GM23248 (cell line): ENCODE measurements at places on chromosomes 12 and 14. TPM values are rescaled to one million over a fixed set of nuclear protein-coding genes. Genes with fewer than 3 reads are reported as not detected.
A peak's percentile ranks its signal among the peaks of the same experiment; 100 is the strongest.

GRCh38 chr14:23055621-23056144, 1.6 kb downstream of the CDH24 start:
- H3K27me3 ChIP-seq: no peaks in the 10 kb centered on the region
- no peak overlapping the region for H3K4me3 ChIP-seq
- H3K4me1 ChIP-seq: peaks cover 10% of the 10 kb centered on the region
- DNase-seq: peak; percentile 53

DNA sequence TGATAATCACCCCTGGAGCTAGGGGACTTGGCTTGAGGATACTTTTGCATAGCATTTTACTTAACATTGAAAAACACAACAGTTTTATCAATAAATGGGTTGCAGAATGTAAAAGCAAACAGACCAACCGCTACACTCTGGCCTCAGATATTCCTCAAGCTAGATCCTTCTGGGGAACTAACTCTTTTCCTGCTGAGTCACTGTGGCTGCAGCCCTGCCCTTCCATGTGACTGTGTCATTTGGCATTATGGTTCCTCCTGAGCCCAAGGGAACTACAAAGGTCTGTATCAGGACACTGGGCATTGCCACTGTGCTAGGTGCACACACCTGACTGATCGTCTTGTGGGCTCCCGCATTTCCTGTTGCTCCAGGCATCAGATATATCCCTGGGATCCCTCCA, 56.6 kb downstream of the TTC9 start:
- peak; percentile 72 for DNase-seq
- H3K27ac ChIP-seq: 0 out of 2 replicates have a peak overlapping the region, but pooled peaks have one; percentile 17
- no peak overlapping the region for H3K4me3 ChIP-seq
- no peaks in the 10 kb centered on the region; the same call in none of the 2 replicates for H3K27me3 ChIP-seq

DNA sequence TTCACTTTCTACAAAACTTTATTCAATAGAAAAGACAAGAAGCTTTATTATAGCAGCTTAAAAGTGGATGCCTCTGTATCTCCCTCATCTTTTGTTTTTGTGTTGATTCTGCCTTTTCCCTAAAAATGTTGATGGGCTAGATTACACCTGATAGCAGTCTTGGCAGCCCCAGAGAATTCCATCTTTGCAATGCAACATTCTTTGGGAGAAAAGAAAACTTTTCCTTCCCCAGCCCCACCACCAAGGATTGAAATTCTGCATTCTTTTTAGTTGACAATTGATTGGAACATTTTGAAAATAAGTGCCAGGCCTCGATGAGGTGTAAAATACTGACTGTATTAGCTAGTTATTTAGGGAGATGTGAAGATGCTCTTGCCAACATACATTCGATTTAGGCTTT, 306.8 kb upstream of the G2E3 start:
- H3K4me1 ChIP-seq: peaks cover 5% of the 10 kb centered on the region
- no peak overlapping the region for H3K27ac ChIP-seq
- no peaks in the 10 kb centered on the region for H3K27me3 ChIP-seq
- H3K4me3 ChIP-seq: no peak overlapping the region
- DNase-seq: no peak

- H3K36me3 ChIP-seq: no peaks in the 10 kb centered on the region
- DNase-seq: no peak
- no peaks in the 10 kb centered on the region for H3K27me3 ChIP-seq
- H3K4me3 ChIP-seq: no peak overlapping the region
- no peaks in the 10 kb centered on the region for H3K4me1 ChIP-seq
- H3K27ac ChIP-seq: no peak overlapping the region
Observed at GRCh38 chr12:121288986-121289385, 7.5 kb downstream of the CAMKK2 start.

DNA sequence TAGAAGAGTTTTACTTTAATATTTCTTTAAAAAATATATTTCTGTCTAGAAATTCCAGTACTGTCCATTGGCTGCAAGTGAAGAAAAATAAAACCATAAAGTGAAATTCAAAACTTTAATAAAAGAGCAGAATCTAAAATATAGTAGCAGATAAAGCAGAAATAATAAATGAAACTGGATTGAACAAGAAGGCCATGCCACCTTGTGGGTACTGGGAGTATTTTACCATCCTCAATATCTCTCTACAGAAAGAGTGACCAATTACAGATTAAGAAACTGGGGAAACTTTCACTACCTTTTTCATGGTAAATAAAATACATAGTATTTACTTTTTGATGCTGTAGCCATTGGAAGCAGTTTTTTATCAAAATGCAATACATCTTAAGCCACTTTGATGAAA, 220.5 kb downstream of the BCAT1 start:
- no peaks in the 10 kb centered on the region for H3K36me3 ChIP-seq
- H3K27me3 ChIP-seq: no peaks in the 10 kb centered on the region
- peak; percentile 41 for DNase-seq
- H3K27ac ChIP-seq: no peak overlapping the region

DNA sequence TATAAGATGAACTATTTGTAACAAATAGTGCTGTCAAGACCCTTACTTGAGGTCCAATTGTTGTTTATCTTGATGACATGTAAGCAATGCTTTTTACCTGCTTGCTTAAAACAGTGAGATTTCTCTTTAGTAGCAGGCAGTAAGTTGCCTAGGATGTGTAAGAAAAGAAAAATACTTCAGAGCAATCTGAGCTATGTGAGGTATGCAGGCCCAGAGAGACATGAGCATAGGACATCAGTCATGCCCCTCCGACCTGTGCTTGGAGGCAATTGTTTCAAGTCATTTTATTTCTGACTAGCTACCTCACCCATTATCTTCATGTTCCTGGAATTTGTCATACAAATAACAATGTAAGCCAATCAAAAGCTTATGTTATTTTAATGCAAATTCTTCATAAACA, 930.6 kb upstream of the FBXO33 start:
- H3K36me3 ChIP-seq: no peaks in the 10 kb centered on the region
- no peaks in the 10 kb centered on the region for H3K27me3 ChIP-seq
- no peak overlapping the region for H3K27ac ChIP-seq
- no peak for DNase-seq
- no peak overlapping the region for H3K4me3 ChIP-seq

DNA sequence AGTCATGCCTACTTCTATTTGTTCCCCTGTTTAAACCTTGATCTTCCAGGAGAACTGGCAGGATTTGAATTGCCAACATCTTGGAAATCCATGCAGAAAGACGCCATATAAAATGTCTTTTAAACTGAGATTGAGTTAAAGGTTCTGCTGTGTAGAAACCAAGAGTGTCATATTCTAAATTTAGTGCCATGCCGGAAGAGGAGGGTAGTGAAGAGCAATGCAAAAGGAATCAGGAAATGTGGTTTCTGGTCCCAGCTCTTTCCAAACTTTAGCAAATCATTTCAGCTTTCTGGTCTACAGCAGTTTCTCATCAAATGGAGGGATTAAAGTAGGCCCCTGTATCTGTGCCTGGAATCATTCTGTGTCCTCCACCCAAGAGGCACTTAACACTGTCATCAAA, 85.7 kb downstream of the BTG1 start:
- H3K36me3 ChIP-seq: no peaks in the 10 kb centered on the region
- peak overlapping the region; percentile 34 for H3K4me3 ChIP-seq
- DNase-seq: peak; percentile 88
- no peaks in the 10 kb centered on the region for H3K27me3 ChIP-seq
- peaks cover 34% of the 10 kb centered on the region for H3K4me1 ChIP-seq

- H3K36me3 ChIP-seq: no peaks in the 10 kb centered on the region
- H3K27me3 ChIP-seq: no peaks in the 10 kb centered on the region; the same call in 1 of the 2 replicates
- no peak for DNase-seq
- no peak overlapping the region for H3K27ac ChIP-seq
- no peaks in the 10 kb centered on the region for H3K4me1 ChIP-seq
Observed at GRCh38 chr14:79084861-79085260, 914.7 kb downstream of the NRXN3 start.

DNA sequence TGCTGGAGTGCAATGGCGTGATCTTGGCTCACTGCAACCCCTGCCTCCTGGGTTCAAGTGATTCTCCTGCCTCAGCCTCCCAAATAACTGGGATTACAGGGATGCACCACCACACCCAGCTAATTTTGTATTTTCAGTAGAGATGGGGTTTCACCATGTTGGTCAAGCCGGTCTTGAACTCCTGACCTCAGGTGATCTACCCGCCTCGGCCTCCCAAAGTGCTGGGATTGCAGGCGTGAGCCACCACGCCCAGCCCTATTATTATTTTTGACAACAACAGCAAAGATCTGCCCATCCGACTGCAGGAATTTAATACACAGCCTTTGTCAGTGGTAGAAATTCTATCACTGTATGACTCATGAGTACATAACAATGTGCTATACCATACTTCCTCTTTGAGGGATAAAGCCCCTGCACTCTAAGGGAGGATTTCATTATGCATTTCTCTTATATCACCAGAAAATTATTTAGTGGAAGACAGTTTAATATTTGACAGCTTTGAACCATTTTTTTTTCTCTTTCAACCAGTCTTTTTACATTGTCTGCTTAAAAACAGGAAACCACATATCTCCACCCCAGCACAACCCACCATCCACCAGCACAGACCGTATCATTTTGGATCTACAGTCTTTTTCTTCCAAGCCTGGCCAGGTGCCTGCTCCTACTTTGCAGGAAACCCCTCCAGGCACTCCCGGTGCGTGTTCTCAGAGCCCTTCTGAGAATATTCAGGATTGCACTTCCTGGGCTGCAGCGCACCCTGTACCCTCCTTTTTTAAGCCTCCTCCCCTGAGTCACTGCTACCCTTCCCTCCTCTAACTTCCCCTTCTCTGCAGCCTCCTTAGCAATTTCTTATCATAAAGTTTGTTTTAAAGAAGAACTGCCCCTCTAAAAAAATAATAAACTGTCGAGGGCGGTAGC, 594 bp downstream of the ARHGDIB start:
- DNase-seq: peak; percentile 27
- H3K27me3 ChIP-seq: no peaks in the 10 kb centered on the region
- no peak overlapping the region for H3K27ac ChIP-seq

GRCh38 chr14:95527387-95528002, 7.4 kb upstream of the GLRX5 start:
- peak overlapping the region; percentile 58 for H3K4me3 ChIP-seq

- no peaks in the 10 kb centered on the region for H3K4me1 ChIP-seq
- no peak overlapping the region for H3K27ac ChIP-seq
- no peaks in the 10 kb centered on the region for H3K27me3 ChIP-seq
- no peak for DNase-seq
Observed at GRCh38 chr12:12528361-12529270, 34.0 kb downstream of the DUSP16 start.

GRCh38 chr12:82025462-82025861, 266.3 kb upstream of the PPFIA2 start:
- H3K36me3 ChIP-seq: no peaks in the 10 kb centered on the region
- no peaks in the 10 kb centered on the region for H3K27me3 ChIP-seq
- no peak overlapping the region for H3K4me3 ChIP-seq

- peak; percentile 64 for DNase-seq
- H3K4me1 ChIP-seq: peaks cover 24% of the 10 kb centered on the region
- H3K36me3 ChIP-seq: no peaks in the 10 kb centered on the region
- no peaks in the 10 kb centered on the region for H3K27me3 ChIP-seq
- H3K4me3 ChIP-seq: peak overlapping the region; percentile 40; the same call in 1 of the 2 replicates
- peak overlapping the region; percentile 65 for H3K27ac ChIP-seq
Observed at GRCh38 chr14:68442828-68443629, 349.8 kb downstream of the ZFP36L1 start.

DNA sequence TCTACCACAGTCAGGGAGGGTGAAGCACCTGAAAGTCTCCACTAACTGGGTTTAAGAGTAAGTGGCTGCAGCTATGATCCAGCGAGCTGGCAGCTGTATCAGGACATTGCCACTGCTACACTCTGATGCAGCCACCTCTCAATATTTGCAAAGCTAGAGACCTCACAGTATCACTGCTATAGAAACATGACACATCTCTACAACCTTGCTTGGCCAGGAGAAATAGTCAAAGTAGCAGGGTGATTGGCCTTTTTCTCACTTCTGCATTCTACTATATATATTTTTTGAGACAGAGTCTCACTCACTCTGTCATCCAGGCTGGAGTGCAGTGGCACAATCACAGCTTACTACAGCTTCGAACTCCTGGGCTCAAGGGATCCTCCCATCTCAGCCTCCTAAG, 9.3 kb upstream of the FMNL3 start:
- H3K36me3 ChIP-seq: no peaks in the 10 kb centered on the region
- no peaks in the 10 kb centered on the region for H3K4me1 ChIP-seq
- peaks cover 4% of the 10 kb centered on the region; the same call in 1 of the 2 replicates for H3K27me3 ChIP-seq
- no peak for DNase-seq

HOXC12 gene
- total RNA-seq: not detected in 2 replicates

C12orf50 gene
- total RNA-seq: not detected in 2 replicates

TUBA1B gene
- 1,598 and 1,776 TPM in 2 replicates for total RNA-seq

STAB2 gene
- not detected in 2 replicates for total RNA-seq

KERA gene
- not detected in 2 replicates for total RNA-seq

CELA1 gene
- total RNA-seq: not detected in 2 replicates

C2CD5 gene
- total RNA-seq: 13.3 and 20.9 TPM in 2 replicates

ACVR1B gene
- total RNA-seq: 16.4 and 17.0 TPM in 2 replicates

PELI2 gene
- total RNA-seq: 1.2 and 12.3 TPM in 2 replicates
